ENCODE measurements at places on chromosomes 2 and 18.
A peak's percentile ranks its signal among the peaks of the same experiment; 100 is the strongest.

- DNase-seq: no peak
Measured at GRCh38 chr2:235939471-235939870, 228.7 kb downstream of the GBX2 start.

DNA sequence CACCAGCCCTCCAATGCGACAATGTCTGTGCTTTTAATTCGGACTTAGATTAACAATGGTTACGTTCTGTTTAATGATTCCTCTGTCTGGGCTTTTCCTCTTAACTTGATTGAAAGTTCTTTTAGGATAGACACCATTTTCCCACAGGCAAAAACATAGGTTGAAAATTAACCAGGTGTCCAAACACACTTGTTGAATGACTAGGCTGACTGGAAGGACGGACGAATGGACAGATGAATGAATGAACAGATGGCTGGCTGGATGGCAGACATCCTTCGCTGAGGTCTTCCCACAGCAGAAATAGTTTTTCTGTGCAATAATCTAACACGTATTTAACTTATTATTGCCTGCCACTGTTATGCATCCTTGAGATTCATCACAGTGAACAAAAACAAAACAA, 298.8 kb downstream of the SRBD1 start:
- no peak for DNase-seq

- no peak for DNase-seq
Measured at GRCh38 chr2:9763356-9764152, 79.7 kb upstream of the TAF1B start.

GRCh38 chr2:162840598-162841246, 2.2 kb upstream of the KCNH7 start:
- DNase-seq: peak; percentile 18

DNA sequence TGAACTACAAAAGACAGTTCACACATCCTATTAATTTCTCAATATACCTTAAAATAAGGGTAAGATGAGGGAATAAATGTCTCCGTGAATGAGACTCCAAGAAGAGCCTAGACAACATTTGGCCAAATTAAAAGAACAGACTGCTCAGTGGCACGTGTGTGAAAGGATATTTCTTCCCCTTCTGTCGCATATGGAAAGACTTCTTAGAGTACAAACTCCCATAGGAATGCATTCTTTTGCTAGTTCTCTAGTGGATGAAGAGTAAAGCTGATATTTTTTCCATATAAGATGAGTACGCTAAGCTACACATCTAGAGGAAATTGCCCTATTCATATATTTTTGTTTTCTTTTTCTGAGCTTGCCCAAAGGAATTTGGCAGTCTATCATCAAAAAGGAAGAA, 710.0 kb upstream of the ID2 start:
- DNase-seq: no peak

DNA sequence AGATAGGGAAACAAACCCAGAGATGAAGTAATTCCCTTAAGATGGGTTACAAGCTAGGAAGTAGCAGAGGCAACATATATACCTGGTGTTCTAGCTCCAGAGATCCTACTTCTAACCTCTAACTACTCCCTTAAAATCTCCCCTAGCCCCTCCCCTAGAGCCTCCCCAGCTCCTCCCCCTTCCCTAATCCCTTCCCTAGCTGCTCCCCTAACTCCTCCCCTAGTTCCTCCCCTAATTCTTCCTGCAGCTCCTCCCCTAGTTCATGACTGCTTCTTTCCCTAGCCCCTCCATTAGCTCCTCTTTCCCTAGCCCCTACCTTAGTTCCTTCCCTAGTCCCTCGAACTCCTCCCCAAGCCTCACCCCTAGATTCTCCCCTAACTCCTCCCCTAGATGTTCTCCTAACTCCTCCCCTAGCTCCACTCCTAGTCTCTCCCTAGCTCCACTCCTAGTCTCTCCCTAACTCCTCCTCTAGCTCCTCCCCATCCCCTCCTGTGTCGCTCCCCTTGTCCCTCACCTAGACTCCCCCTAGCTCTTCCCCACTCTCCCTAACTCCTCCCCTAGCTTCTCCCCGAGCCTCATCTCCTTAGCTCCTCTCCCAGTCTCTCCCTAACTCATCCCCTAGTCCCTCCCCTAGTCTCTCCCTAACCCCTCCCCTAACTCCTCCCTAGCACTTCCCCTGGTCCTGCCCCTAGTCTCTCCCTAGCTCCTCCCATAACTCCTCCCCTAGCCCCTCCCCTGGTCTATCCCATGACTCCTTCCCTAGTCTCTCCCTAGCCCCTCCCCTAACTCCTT, 108.9 kb downstream of the CD226 start:
- DNase-seq: peak; percentile 90

DNA sequence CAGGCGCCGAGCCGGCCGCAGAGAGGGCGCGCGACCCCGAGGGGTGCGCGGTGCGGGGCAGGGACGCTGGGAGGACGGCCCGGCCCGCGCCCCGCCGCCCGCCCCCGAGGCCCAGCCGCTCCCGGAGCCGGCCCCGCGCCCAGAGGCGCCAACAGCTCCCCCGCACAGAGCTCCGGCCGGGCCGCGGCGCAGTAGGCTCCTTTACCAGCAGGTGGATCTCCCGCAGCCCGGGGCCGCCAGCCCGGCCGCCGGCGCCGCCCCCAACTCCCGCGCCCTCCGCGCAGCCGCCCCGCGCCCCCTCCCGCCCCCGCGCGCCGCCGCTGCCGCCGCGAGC, 258 bp downstream of the MGAT4A start:
- no peak for DNase-seq

GRCh38 chr2:236083934-236084333, 84.3 kb downstream of the GBX2 start:
- no peak for DNase-seq

- no peak for DNase-seq
Measured at GRCh38 chr2:220708366-220708765, 863.7 kb downstream of the EPHA4 start.

- DNase-seq: no peak
Measured at GRCh38 chr2:152071092-152071491, 27.8 kb downstream of the CACNB4 start.

DNA sequence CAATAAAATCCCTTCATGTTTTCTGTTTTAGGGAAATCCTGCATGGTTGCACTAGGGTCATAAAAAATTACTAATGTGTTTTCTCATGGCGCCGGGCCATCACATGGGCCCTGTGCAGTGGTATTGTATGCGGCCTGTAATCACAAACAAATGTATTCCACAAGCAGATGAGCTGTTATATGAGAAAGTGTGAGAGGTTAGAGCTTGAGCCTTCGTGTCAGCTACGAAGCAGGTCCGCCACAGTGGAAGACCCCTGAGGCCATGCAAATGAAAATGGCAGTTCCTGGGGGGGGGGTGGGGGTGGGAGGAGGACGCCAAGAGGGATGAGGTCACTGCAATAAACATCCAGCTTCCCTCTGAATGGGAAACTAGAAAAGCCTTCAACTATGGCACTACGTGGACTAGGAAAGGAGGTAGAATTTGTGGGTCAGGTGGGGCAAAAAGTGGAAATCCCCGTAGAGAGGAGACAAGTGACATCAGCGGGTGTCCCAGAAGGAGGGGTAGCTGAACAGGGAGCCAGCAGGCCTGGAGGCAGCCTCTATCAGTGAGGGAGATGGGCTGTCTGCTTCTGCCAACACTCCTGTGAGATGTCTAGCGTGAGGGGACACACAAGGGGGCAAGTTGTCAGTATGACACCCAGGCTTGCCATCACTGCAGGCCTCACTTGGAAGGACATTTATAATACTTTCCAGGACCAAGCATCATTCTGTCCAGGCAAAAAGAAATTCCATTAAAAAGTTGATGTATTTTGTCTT, 130.3 kb upstream of the CTAGE1 start:
- no peak for DNase-seq

GRCh38 chr2:147663153-147663961, 181.5 kb upstream of the ACVR2A start:
- DNase-seq: no peak

DNA sequence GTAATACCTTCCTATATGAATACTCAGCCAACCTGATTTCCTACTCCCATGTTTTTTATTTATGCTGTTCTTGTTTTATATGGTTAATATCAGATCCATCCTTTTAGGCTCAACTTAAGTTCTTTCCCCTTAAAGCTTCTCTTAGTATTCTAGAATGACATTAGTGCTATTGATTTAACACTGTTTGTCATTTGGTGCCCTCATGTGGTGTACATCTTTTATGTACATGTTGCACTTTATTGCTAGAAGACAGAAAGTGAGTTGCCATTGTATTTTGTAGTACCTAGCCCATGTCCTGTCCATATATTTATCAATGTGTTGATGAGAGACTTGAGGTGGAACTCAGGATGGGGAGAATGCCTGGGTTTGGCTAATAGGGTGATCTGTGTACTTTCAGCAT, 2.5 kb downstream of the HTRA2 start:
- no peak for DNase-seq

DNA sequence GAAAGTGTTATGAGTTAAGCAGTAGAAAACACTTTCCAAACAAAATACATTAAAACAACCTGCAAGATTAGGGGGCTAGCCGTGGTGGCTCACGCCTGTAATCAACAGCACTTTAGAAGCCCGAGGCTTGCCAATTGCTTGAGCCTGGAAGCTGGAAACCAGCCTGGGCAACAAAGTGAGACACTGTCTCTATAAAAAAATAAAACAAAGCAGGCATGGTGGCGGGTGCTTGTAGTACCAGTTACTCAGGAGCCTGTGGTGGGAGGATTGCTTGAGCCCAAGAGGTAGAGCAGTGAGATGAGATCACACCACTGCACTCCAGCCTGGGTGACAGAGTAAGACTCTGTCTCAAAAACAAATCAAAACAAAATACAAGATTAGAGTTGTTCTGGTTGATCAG, 208.3 kb downstream of the ERBB4 start:
- DNase-seq: no peak

- DNase-seq: no peak
Measured at GRCh38 chr2:55112229-55113031, 62.2 kb upstream of the RTN4 start.

GRCh38 chr2:73114273-73114867, 1.6 kb upstream of the RAB11FIP5 start:
- no peak for DNase-seq

GRCh38 chr2:128485761-128486639, 167.3 kb upstream of the HS6ST1 start:
- DNase-seq: no peak

GRCh38 chr18:35489913-35490490, 7.8 kb downstream of the INO80C start:
- DNase-seq: no peak

DNA sequence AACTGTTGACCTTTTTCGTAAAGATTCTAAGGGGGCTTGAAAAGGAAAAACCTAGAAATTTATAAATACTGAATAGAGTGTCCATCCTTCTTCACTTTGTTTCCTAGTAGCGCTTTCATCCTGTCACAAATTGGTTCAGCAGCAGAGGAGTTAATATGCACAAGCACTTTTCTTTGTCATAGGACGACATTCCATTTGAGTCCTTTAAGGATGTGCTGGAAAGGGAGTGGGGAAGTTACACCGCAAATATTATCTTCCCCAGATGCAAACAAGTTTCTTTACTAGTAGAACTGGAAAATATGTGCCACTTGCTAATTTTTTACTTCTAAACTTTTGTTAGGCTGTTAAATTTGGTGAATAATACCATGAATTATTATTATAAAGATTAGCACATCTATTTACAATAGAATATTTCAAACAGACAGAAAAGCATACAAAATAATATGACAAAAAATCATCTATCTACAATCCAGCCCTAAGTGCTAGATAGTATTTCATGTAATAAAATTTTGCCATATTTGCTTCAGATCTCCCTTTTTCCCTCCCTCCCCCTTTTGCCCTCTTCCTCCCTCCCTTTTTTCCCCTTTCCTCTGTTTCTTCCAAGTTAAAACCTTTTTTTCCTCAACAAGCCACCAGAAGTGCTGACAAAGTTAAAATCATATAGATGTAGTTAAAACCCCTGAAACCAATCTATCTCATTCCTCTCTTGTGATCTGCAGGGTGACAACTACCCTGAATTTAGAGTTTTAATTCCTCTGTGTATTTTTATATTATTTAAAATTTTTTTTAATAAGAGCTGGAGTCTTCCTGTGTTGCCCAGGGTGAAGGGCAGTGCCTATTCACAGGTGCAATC, 50.5 kb upstream of the MAP4K3 start:
- no peak for DNase-seq

GRCh38 chr2:239369631-239370161, 31.1 kb downstream of the HDAC4 start:
- DNase-seq: no peak
